ENCODE measurements at places on chromosomes 7 and 10.

GRCh38 chr10:122464250-122464510 lies 2.8 kb downstream of the HTRA1 start:
- DNase-seq, result no peak

DNA sequence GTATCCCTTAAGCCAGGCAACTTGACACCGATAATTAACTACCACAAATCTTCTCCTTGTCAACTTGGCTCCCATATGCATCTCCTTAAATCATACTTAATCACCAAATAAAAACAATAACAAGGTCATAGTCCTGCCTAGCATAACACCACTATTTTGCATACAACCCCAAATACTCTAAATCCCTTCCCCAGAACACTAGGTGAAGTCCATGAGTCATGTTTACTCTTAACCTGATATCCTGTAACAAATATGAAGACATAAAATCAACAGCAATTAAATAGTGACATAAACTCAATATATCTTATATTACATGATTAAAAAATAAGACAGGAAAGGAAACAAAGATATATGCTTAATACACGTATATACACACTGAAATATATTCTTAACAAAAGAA lies 362.0 kb downstream of the ETV1 start:
- DNase-seq, result no peak

GRCh38 chr7:92340016-92340415 lies 94.2 kb downstream of the ANKIB1 start:
- no peak for DNase-seq

DNA sequence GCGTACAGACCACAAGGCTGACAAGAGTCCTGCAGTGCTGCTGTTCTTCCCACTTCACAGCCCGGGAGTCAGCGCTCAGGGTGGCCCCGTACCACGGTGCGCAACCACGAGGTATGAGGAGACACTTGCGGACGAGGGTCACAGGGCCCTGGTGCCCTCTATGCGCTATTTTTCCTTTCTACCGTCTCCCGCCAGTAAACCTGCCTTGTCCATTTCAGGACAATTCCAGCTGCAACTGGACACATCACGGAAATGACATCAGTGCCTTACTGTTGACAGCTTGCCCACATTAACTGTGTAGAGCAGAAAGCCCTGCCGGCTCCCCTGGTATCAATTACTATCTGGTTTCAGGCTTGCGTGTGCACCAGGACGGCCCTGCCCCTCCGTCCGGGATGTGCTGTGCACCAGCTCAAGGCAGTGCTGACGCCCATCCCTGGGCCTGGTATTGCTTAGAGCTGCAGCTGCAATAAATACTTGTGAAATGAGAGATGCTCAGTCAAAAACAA lies 65.1 kb downstream of the ZRANB1 start:
- DNase-seq, result no peak

- DNase-seq, result no peak
Measured at GRCh38 chr7:37440738-37441385, 7.8 kb downstream of the ELMO1 start.

DNA sequence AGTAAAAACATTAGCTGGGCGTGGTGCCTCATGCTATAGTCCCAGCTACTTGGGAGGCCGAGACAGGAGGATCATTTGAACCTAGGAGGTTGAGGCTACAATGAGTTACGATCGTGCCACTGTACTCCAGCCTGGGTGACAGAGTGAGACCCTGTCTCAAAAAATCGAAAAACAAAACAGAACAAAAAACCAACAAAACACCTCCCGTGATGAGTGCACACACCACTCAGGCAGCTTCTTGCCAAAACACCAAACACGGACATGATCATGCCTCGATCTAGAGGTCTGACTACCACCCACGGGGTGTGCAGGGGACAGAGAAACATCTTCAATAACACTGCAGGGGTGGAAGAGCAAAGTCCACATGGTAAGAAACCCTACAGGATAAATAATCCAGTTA lies 44.4 kb downstream of the AMZ1 start:
- no peak for DNase-seq

DNA sequence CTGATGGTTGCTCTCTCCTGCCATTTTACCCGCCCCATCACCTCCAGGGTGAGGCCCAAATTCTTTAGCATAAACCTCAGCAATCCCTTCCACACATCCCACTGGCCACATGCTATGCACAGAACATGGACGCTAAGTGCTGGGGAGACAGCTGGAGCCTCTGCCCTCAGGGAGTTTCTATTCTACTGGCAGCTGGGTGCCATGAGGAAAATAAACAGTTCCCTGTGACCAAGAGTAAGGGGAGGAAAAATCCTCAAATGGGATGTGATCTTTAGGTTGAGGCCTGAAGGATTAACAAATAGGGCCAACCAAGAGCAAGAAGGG lies 1.2 kb downstream of the PARP12 start:
- no peak for DNase-seq

- DNase-seq, result no peak
Measured at GRCh38 chr7:147523056-147523455, 1067.5 kb upstream of the C7orf33 start.

- no peak for DNase-seq
Measured at GRCh38 chr7:152674860-152675758, 832 bp downstream of the XRCC2 start.

- no peak for DNase-seq
Measured at GRCh38 chr7:121077165-121077630, 88.7 kb downstream of the CPED1 start.

DNA sequence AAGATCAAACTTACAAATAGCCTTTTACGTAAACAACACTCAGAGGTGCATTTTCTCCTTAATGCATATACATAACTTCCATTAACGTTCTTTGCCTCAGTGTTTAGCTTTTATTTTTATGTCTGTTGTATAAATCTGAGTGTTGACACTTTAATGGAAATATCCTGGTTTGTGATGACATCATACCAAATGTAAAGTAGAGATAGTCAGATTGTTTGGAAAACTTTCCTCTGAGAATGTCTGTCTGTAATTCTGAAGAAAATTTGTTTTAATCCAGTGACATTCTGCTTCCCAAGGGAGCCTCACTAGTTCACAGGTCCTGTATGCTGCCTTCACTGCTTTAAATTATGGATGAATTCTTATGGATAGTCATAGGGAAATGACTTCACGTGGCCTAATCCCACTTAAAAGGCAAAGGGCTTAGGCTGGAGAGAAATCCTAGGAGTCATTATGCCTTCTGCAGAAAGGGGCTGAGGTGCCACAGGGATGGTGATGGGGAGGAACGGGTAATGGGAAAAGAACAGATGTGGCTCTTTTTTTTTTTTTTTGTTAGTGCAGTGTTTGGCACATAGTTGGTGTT lies 93.2 kb downstream of the DNAJB9 start:
- no peak for DNase-seq

- DNase-seq, result no peak
Measured at GRCh38 chr7:42567051-42567450, 330.0 kb upstream of the GLI3 start.

GRCh38 chr10:90007226-90007625 lies 305.8 kb downstream of the KIF20B start:
- DNase-seq, result no peak

DNA sequence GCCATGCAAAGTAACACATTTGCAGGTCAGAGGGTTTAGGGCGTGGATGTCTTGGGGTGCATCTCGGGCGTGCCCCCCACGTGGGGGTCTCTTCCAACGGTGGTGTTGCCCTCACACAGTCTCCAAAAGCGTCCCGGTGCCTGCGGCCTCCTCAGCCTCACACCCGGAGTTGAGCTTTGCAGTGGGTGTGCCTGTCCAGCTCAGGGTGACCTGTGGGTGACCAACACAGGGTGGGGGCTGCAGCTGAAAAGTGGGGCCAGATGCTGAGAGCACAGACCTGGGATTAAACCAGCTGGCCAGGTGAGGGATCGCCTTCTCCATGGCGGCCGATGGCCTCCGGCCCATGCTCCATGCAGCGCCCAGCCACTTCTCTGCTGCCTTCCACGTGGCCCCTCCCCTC lies 63.1 kb downstream of the PWWP2B start:
- no peak for DNase-seq

- DNase-seq, result no peak
Measured at GRCh38 chr7:50647286-50647980, 82.2 kb upstream of the DDC start.

DNA sequence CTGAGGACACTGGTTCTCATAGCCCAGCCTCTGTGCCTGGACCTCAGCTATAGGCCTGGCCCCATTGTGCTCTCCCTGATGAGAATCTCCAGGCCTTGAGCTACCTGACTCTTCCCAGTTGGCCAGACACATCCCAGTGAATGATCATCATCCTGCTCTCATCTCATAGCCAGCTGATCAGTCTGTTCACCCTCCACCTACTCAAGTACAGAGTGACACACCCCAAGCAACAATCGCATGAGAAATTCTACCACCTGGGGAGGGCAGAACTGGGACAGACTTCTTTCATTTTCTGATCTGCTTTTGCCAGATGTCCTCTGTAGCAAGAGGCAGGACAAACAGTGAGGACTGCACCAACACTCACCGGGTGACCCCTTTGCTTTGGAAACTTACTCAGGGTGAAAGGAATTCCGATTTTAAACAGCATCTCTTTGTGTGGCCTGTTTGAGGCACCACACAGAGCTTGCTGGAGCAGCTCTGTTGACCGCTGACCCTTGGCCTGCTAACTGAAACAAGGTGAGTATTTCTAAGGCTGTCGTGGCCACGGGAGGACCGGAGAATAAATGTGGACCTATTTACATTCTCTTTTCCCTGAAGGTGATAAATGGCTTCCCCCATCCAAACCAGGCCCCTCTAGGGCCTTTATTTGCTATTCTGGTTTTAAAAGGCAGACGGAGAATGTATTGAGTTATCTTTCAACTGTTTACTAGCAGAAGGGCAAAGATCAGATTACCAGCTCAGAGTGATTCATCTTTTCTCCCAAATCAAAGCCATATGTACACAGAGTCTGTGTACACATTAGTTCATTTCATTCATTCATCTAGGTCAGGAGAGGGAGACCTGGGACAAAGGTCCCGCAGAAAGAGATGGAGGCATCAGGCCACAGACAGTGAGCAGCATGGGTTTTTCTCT lies 181.4 kb upstream of the TNS3 start:
- no peak for DNase-seq

- no peak for DNase-seq
Measured at GRCh38 chr10:102222797-102223196, 3.3 kb upstream of the ELOVL3 start.

DNA sequence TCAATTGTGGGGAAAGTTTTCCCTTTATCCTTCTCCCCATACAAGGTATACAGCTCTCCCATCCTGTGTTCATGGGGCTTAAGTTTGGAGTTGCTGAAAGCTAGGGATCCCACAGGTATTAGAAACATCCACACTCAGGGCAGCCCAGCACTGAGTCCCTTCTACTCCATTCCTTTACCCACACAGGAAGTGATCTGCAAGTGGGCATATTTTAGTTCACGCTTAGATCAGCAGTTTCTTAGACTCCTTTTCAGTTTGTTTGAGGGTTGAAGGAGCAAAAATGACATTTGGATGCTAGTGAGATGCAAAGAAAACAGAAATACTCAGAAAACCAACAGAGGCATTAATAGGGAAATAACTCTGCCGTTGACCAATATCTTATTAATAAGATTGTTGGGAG lies 134.7 kb downstream of the VPS50 start:
- no peak for DNase-seq

- no peak for DNase-seq
Measured at GRCh38 chr10:33655165-33655815, 320.8 kb upstream of the NRP1 start.

DNA sequence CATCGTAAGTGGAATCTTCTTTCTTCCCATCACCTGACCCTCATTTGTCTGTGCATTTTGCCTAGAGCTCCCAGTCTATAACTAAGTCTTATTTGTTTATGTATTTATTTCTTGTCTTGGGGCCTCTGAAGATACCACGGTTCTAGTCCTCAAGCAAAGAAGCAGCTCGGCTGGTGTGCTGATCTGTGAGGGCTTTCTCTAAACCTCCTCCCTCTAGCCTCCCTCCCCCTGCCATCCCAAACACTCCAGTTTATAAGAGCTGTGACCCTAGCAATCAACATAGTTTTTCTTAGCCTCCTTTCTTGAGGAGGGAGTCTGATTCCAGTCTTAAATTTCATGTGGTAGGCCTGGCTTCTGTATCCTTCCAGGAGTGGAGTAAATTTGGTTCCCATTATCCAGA lies 15.7 kb upstream of the NDUFA5 start:
- no peak for DNase-seq

DNA sequence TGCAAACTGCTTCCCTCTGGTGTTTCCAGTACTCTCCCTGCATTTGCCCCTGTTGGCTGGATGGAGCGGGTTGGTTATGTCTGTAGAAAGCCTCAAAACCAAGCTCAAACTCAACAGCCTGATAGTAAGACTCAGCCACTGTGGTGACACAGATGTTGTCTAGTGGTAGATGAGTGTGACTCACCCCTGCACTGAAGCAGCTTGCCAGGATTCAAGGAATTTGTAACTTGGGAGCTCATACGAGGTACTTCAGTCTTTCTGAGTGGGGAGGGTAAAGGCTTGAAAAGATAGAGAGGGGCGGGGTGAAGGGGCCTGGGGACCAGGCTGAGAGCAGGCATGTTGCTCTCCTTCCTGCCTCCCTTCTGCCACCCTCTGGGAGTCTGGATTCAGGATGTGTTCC lies 22.9 kb upstream of the AQP1 start:
- DNase-seq, result no peak

- no peak for DNase-seq
Measured at GRCh38 chr7:55481155-55481554, 91.1 kb downstream of the VOPP1 start.

DNA sequence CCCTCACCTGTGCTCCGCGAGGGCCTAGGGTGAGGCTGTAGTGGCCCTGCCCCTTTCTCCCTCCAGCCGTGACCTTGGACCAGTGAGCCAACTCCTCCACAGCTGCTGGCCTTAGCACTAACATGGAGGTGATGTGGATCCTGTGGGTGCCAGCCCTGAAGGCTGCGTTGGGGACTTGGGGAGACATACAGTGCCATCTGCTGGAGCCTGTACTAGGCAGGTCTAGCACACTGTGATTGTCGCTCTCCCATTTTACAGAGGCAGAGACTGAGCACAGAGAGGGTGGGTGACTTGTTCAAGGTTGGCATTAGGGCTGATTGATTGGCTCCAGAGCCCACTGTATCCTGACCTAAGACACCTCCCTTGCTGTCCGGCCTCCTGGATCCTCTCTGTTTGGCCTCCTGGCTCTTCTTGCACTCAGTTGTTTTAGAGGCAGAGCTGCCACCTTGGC lies 37.6 kb downstream of the PRF1 start:
- no peak for DNase-seq

- no peak for DNase-seq
Measured at GRCh38 chr10:49768329-49768728, 6.2 kb upstream of the OGDHL start.

All from esophagus muscularis mucosa (tissue), 4 donors.